Amygdala (tissue), 56 donors: ENCODE measurements at places on chromosomes 6 and 20.

GRCh38 chr20:8209061-8209460 lies 77.0 kb downstream of the PLCB1 start:
- no peak for DNase-seq

DNA sequence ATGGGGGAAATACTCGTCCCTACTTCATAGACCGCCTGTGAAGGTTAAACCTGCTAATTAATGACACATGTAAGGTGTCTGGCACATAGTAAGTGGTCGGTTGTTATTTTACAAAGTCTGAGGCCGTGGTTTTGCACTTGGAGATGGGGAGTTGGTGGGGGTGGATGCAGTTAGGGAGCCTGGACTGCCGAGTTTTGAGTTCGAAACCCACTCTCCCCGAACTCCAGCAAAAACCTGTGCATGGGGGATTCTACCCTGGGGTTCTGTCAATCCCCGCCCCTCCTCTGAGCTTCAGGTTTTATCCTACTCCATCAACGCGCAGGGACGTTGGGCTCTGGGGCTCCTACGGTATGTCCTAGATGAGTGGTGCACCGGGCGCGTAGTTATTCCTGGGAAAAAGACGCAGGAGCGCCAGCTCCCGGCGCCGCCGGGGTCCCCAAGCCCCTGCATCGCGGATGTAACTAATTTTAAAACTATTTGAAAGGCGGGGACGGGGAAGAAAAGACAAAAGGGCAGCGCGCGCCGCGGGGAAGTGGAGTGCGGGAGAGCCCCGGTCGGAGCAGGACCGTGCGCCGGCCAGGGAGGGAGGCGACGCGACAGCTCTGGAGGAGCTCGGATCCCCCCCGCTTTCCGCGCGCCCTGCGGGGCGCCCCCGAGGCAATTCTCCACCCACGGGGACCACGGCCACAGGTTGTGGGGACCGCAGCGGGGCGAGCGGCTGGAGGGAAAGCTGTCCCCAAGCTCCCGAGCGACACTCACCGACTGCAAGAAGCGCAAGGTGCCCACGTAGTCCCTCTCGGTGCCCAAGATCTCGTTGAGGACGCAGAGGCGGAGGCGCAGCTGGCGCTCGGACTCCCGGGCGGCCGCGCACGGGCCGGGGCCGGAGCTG lies 672 bp downstream of the PREX1 start:
- DNase-seq: peak; percentile 62

DNA sequence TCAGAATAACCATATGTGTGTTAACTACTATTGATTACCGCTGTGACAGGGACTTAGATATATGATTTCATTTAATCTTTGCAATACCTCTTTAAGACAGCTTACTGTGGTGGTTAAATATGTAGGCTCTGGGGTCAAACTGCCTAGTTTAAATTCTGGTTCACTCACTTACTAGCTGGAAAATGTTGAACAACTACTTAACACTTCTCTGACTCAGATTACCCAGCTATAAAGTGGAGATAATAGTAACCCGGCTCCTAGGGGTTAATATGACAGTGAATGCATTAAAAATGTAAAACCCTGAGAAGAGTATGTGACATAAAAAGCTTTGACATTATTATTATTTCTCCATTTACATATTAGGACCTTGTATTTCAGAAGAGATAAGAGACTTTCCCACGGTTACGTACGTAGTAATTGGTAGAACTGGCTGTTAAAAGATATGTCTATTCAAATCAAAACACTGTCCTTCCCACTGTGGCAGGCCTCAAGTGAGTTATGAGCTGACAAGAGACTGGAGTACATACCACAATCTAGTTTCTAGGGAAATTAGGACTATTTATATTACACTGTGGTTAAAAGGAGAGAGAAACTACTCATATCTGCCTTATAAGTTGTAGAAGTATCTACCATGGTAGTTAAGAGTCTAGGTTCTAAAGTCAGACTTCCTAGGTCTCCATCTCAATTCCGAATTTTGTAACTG lies 4.4 kb upstream of the PLCB1 start:
- no peak for DNase-seq

DNA sequence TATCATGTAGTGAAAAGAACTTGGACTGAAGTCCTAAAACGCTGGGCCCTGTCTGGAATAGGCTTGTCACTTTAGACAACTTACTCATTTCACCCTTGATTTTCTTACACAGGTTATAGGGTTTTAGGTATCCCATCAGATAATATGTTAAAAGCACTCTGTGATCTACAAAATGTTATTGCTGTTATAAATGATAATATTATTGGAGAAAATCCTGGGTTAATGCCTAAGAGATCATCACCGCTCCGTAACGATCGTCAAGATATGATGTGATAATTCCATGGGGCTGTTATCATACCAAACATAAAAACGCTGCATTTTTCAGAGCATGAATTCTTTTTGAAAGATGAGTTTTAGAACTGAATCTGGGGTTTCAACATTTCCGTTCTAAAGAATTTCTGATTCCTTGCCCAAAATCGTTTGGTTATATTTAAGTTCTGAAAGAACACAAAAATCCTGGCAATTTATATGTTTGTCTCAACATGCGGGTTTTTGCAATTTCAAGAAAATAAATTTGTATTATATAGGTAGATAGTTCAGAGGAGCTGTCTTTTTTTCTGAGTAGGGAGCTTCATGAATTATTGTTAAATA lies 154.8 kb downstream of the FOXC1 start:
- DNase-seq: no peak

DNA sequence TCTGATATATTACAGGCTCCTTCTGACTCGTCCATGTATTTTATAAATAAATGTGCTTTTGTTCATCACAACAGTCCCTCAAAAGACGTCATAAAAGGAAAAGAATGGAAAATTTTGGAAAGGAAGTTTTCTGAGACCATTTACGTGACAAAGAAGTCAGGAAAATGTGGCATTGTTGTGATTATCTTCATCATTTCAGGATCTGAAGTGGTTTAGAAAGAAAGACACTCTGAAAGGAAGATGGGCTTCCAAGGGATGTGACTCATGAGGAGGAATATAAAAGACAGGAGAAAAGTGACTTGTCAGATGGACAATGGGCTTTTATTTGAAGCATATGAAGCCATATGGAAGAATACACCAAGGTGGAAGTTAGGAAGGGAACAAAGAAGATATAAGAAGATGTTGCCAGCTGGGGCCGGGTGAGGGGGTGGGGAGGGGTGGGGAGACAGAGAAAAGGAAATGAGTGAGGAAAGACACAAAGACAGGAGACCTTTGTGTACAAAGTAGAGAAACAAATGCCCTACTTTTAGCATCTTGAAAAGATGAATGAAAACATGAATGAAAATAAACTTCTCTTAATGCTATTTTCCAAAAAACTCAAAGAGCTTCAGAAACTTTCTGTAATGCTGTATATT lies 190.3 kb upstream of the PREP start:
- no peak for DNase-seq

- no peak for DNase-seq
Observed at GRCh38 chr6:14068133-14068532, 49.4 kb upstream of the CD83 start.

GRCh38 chr6:165010556-165011535 lies 298.6 kb downstream of the C6orf118 start:
- no peak for DNase-seq

DNA sequence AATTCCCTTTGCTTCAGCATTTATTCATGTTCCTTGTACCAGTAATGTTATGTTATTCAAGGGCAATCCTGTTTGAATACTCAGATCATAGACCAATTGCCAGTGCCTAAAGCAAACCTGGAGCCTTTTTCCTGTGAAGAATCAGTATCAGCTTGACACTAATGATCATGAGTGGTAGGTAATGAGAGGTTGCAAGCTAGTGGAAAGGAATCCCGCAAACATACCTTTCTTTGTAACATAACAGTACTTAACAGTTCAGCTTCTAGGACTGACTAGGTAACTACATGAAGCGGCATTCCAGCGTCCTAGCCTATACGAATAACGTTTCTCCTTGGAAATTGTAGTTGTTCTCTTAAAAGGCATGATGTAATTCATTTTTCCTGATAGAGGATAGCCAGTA lies 253.7 kb downstream of the TMEM242 start:
- no peak for DNase-seq

GRCh38 chr6:136763716-136764516 lies 28.4 kb downstream of the MAP3K5 start:
- no peak for DNase-seq

GRCh38 chr6:67606906-67607828 lies 1027.9 kb upstream of the ADGRB3 start:
- DNase-seq: no peak

GRCh38 chr20:6057139-6057538 lies 3.3 kb upstream of the LRRN4 start:
- no peak for DNase-seq

- DNase-seq: no peak
Observed at GRCh38 chr6:136524339-136524935, 25.8 kb downstream of the MAP7 start.

DNA sequence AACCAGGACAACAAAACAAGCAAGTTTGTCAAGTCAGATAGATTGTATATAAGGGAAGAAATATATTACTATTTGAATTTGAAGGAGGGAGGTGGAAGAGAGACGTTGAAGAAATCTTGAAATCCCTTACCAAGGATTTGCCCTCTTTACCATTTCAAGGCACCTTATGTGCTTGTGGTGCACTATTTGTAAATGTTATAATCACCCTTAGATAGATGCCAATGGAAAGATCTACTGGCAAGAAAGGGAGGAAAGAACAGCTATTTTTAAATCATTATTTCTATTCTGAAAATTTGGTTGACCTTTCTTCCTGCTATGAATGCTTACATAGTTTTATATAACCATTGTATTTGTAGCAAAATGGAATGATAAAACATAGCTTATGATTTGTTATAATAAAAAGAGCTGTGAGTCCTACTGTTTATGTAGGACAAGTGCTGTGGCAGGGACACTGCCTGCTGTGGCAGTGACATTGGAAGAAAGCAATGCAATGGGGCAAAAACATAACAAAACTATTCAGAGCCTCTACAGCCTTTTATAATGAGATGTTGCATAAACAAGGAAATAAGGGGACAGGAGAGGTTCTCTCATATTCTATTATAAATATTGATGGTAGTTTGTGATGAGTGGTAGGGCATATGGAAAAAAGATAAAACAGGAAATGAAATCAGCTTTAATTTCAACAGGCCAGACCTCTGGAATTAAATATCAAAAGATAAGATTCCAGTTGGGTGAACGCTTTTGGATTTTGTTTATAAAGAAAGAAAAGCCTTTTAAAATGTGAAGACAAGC lies 1145.2 kb upstream of the GJE1 start:
- no peak for DNase-seq

- DNase-seq: no peak
Observed at GRCh38 chr6:1227600-1227934, 84.3 kb upstream of the FOXQ1 start.

GRCh38 chr6:119350952-119351372 lies 1.4 kb upstream of the MAN1A1 start:
- DNase-seq: no peak

GRCh38 chr6:130525408-130525807 lies 159.6 kb downstream of the TMEM200A start:
- DNase-seq: no peak

GRCh38 chr6:40950986-40951698 lies 87.9 kb downstream of the UNC5CL start:
- DNase-seq: no peak

DNA sequence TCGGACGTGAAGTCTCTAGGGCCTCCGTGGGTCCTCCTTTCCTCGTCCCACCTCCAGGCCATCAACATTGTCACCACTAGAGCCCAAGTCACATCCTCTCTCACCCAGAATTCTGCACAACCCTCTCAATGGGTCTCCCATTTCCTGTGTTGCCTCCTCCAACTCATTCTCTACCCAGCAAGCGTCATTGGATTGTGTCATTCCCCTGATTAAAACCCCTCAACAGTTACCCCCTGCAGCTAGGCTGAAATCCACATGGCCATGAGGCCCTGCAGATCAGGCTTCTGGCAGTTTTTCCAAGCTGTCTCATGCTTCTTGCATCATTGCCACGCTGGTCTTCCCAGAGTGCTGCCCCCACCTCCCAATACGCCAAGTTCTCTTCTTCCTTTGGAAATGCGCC lies 12.9 kb upstream of the FAM210B start:
- DNase-seq: no peak

GRCh38 chr20:12947691-12948090 lies 61.1 kb upstream of the SPTLC3 start:
- DNase-seq: no peak

DNA sequence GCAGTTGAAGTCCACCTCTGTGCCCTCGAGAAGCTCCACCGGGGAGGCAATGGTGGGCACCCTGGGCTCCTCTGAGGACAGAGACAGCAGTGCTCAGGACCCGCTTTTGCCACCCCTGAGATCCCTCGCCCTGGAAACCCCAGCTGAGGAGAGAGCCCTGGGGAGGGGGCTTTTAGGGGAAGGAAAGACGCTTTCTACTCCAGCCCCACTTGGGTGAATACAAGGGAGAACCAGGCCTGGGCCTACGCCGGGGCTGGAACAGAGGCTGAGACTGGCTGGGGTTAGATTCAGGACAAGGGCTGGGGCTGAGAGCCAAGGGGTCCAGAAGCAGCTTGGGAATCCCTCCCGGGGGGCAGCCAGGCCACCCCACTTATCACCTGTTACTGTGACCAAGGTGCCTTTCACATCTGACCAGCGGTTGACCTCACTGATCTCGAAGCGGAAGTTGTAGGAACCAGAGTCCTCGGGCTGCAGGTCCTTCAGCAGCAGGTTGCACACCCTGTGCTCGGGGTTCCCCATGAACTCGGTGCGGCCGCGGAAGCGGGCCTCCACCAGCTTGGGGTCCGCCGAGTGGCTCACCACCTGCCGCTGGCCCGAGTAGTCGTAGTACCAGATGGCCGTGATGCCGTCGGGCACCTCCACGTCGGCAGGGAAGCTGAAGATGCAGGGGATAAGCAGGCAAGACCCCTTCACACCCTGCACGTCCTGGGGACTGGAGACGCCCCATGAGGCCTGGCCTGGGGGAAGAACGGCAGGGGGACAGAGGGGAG lies 6.2 kb downstream of the SIGLEC1 start:
- no peak for DNase-seq

GRCh38 chr20:44200371-44200770 lies 10.2 kb downstream of the OSER1 start:
- no peak for DNase-seq

- DNase-seq: no peak
Observed at GRCh38 chr6:44266347-44266746, 996 bp upstream of the NFKBIE start.

DNA sequence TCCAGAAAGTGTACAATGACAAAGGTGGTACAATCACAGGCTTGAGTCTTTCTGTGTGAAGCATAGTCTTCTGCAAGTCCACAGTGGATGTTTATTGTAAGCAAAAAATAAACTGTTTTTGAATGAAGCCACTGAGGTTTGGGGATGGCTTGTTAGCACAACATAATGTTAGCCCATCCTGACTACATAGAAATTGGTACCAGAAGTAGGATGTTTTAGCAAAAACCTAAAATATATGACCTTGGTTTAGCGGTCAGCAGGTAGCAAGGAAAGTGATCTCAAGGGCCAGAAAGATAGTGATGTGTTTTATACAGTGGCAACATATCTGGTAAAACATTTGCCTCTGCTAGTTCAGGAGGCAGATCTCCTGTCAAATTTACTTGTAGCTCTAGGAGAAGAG lies 15.8 kb downstream of the PLAGL1 start:
- DNase-seq: no peak
